Activated T-cell treated with anti-CD3 and anti-CD28 coated beads for 1 hour (primary cell): ENCODE measurements at places on chromosomes 3 and 15.

GRCh38 chr3:114745322-114746240, 401.5 kb downstream of the ZBTB20 start:
- no peak for DNase-seq

GRCh38 chr3:121542924-121543323, 2.9 kb downstream of the POLQ start:
- DNase-seq = no peak

DNA sequence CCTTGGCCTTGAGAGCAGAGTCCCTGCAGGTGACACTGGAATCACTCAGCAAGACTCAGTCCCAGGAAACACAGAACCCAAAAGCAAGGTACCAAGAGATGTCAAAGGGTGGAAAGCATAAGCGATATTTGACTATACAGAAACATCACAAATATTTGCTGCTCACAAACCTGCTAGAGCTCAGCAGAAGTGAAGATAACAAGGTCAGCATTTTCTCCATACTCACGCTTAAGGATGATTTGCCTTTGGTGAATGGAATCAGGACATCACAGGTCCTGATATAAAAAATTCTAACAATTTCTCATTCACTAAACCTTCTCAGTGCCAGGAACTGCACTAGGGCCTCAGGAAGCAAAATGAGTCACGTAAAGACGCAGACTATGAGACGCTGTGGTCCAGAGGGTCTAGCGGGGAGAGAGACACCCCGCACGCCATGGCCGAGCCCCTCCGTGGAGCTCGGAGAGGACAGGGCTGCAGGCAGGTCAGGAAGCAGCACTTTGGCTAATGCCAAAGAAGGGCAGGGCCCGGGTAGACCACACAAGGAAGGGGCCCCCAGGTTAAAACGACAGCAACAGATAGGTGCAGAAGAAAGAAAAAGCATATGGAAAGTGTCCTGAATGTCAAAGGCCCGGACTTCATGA, 10.7 kb downstream of the PCSK6 start:
- no peak for DNase-seq

GRCh38 chr15:72781631-72782030, 1.9 kb downstream of the ADPGK start:
- no peak for DNase-seq

DNA sequence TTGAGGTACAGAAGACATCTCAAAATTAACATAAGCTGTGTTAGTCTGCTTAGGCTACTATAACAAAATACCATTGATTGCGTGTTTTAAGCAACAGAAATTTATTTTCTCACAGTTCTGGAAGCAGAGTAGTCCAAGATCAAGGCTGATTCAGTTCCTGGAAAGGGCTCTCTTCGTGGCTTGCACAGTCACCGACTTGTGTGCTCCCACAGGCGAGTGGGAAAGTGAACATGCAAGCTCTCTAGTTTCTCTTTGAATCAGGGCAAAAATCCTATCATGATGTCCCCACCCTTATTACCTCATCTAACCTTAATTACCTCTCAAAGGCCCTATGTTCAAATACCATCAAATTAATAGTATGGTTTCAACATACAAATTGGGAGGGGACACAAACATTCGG, 505.9 kb downstream of the ZIC1 start:
- no peak for DNase-seq

GRCh38 chr3:193389335-193389734, 10.8 kb upstream of the ATP13A5 start:
- no peak for DNase-seq

- no peak for DNase-seq
Observed at GRCh38 chr15:35293353-35294130, 208.4 kb upstream of the NANOGP8 start.

DNA sequence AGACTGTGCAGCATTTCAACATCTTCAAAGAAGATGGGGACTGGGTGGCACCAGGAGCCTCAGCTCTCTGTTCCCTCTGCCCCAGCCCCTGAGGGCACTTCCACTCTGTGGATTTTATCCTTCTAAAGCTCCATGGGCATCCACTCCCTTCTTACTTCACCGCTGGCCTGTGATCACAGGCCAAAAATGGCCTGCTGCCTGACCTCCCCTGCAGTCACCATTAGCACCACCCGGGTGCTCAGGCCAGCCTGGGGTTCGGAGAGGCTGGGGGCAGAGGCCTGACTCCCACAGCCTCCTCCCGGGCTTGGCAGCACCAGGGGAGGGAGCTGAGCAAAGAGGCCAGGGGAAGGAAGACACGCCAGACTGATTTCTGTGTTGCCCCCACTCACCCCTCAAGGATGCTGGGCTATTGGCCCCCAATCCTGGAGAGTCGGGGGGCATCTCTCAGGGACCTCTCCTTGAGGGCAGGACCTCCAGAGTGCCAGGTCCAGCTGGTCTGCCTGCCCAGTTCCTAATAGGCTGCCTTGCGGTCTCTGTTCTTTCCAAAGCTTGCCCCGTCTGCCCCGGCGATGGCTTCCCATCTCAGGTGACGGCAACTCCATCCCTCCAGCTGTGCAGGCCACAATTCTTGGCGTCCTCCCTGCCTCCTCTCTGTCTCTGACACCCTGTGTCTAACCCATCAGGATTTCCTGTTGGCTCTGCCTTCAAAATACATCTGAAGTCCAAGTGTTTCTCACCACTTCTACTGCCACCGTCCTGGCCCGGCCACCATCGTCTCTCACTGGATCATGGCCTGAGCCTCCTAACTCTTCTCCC, 67.1 kb downstream of the EXOG start:
- no peak for DNase-seq

- no peak for DNase-seq
Observed at GRCh38 chr15:80891006-80891405, 98.6 kb downstream of the MESD start.

- DNase-seq = no peak
Observed at GRCh38 chr15:58487724-58488120, 55.9 kb downstream of the LIPC start.

DNA sequence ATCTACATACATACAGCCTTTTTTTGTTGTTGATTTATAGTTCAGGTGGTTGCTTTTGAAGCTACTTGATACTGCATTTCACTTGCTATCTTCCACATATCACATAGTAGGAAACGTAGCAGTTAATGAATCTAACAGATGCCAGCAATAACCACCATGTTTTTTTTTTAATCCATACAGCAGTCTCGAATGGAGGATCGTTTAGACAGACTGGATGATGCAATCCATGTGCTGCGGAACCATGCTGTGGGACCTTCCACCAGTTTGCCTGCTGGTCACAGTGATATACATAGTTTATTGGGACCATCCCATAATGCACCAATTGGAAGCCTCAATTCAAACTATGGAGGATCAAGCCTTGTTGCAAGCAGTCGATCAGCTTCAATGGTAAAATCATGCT, 123.2 kb upstream of the CGNL1 start:
- DNase-seq = no peak

GRCh38 chr15:79609506-79609905, 177.4 kb downstream of the MINAR1 start:
- no peak for DNase-seq

- no peak for DNase-seq
Observed at GRCh38 chr3:149385617-149386298, 8.3 kb upstream of the TM4SF1 start.

GRCh38 chr3:97996988-97997387, 24.8 kb upstream of the RIOX2 start:
- DNase-seq = no peak
